Naive thymus-derived CD8-positive, alpha-beta T cell (primary cell): ENCODE measurements at places on chromosomes 5 and 9.

DNA sequence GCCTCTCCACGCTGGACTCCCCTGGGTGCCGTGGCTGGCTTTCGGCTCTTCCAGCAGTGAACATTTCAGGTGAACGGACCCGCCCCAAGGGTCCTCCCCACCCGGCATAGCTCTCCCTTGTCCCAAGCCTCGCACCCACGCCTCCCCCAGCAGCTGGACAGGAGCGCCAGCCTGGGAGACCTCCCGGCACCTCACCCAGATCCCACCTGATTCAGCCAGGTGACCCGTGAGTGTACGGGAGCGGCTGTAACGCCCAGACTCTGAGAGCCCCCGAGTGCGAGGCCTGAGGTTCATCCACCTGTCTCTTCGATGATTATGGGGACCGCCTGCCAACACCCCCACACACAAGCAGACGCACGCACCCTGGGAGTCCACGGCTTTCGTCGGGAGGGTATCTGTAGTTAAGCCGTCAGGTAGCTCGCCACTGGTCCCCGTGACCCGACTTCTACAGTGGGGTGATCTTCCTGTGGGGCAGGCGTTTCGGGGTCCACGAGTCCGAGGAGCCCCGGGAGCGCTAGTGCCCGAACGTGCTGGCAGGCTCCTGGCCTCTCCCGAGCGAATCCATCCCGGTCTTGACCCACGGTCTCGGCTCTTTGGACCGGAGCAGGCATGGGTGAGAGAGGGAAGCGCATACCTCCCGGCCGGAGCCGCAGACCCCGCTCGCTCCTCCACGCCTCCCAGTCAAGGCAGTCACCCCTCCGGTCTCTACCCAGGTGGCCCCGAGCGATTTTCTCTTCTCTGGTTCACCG lies 14.9 kb downstream of the TRIM7 start:
- peak overlapping the region; percentile 95 for H3K27ac ChIP-seq
- H3K36me3 ChIP-seq: no peaks in the 10 kb centered on the region
- peaks cover 15% of the 10 kb centered on the region for H3K27me3 ChIP-seq
- H3K4me3 ChIP-seq: peak overlapping the region; percentile 96
- peaks cover 38% of the 10 kb centered on the region for H3K4me1 ChIP-seq

DNA sequence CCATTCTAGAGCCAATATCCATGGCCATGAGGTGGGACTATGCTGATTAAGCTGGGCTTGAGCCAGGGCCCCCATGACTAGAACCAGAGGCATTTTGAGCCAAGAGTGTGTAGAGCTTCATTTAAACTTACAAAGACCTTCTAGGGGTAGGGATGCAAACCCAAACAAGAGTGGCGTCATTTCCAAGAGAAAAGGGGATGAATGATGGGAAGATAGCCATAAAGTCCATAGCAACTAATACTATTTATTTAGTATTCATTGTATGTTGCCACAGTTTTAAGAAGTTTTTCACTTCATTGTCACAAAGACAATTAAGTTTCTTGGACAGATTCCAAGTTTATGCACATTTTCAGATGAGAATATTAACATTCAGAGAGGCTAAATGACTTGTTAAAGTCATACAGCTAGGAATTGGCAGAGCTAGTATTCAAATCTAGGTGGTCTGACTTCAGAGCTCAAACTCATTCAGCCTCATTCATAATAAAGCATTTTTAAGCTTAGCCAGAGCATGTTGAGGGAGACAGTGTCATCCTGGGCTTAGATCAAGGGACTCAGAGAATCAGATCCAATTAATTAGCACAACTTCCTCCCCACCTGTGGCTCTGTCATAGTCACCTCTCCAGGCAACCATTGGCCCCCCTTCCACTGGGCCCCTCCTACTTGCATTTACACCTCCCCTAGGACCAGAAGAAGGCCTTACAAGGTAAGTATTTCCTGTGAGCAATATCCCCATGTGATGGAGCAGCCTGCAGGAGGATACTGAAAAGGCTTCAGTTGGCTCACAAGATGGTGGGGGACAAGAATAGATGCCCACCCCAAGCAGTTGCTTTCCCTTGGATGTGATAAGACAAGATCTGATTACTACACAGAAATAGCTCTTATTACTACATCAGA lies 95.0 kb upstream of the PCSK1 start:
- DNase-seq: no peak
- H3K36me3 ChIP-seq: no peaks in the 10 kb centered on the region
- H3K27me3 ChIP-seq: peaks cover 12% of the 10 kb centered on the region
- no peak overlapping the region for H3K27ac ChIP-seq
- H3K4me3 ChIP-seq: no peak overlapping the region

DNA sequence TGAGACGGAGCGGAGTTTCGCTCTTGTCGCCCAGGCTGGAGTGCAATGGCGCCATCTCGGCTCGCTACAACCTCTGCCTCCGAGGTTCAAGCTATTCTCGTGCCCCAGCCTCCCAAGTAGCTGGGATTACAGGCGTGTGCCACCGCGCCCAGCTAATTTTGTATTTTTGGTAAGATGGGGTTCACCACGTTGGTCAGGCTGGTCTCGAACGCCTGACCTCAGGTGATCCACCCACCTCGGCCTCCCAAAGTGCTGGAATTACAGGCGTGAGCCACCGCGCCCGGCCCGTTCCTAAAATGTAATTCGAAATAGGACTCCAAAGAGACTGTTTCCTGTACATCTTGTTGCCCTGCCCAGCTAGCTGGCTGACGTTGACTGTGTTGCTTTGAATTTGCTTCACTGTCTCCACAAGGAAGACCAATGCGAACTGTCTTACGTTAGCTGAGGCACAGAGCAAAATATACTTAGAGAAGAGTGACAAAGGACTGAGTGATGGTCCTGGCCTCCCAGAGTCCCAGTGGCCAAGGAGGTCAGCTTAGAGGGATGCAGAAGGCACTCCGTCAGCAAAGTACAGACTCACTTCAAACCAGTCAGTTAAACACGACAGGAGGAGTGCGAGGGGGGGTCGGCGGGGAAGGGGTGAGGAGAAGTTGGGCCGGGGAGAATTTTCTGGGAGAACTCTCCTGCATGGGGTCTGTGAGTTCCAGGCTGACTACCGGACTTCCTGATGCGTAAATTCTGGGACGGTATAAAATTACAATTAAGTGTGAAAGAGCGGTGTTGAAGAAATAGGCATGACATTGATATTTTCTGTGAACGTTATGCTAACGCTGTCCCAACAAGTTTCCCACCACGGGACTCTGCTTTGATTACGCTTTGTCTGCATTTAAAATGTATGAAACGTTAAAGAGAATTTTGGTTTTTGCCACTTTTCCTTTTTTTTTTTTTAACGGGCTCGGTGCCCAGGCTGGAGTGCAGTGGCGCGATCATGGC lies 6.8 kb upstream of the TRIM41 start:
- peaks cover 41% of the 10 kb centered on the region for H3K4me1 ChIP-seq
- H3K4me3 ChIP-seq: peak overlapping the region; percentile 87
- no peaks in the 10 kb centered on the region for H3K27me3 ChIP-seq

- no peak for DNase-seq
- no peaks in the 10 kb centered on the region for H3K36me3 ChIP-seq
- H3K4me1 ChIP-seq: no peaks in the 10 kb centered on the region
- no peak overlapping the region for H3K4me3 ChIP-seq
- H3K27ac ChIP-seq: no peak overlapping the region
Measured at GRCh38 chr9:17802249-17802857, 223.5 kb downstream of the SH3GL2 start.

GRCh38 chr9:72884508-72884907 lies 68.3 kb downstream of the ALDH1A1 start:
- H3K36me3 ChIP-seq: no peaks in the 10 kb centered on the region
- H3K27me3 ChIP-seq: no peaks in the 10 kb centered on the region
- no peak overlapping the region for H3K4me3 ChIP-seq
- no peaks in the 10 kb centered on the region for H3K4me1 ChIP-seq

DNA sequence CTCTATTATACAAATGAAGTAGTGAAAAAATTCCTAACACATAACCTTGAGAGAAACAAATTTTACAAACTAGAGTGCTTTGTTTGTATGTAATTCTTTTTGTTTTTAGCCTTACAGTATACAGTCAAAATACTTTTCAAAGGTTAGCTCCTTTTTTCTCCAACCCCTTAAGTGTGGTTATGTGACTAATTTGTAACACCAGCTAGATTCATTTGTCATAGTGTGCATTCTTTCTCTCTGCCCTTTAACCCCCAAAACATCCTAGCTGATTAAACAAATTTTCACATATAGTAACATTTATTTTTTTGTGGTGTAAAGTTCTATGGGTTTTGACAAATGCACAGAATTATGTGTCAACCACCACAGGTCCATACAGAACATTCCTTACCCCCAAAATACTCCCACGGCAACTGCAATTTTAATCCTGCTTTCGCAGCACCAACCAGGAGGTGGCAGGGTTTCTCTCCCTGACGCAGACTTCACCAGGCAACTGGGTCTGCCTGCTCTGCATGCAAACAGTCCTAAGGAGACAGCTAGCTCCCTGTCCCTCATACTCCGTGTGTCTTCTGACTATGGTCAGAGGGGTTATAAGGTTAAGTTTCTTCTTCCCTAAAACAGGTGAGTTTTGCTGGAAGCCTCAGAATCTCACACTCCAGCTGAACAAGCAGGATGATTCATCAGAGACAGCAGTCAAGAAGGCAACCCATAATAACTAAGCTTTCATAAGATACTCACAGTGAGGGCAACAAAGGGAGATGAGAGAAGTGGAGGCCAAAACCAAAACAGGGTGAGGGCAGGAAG lies 44.5 kb upstream of the NR5A1 start:
- no peak overlapping the region for H3K4me3 ChIP-seq
- H3K36me3 ChIP-seq: no peaks in the 10 kb centered on the region
- H3K27me3 ChIP-seq: no peaks in the 10 kb centered on the region

- H3K36me3 ChIP-seq: peaks cover 55% of the 10 kb centered on the region
- peaks cover 36% of the 10 kb centered on the region for H3K4me1 ChIP-seq
- H3K27me3 ChIP-seq: no peaks in the 10 kb centered on the region
- H3K4me3 ChIP-seq: no peak overlapping the region
- H3K27ac ChIP-seq: peak overlapping the region; percentile 20
- DNase-seq: no peak
Measured at GRCh38 chr5:177188775-177189174, 55.2 kb downstream of the NSD1 start.

DNA sequence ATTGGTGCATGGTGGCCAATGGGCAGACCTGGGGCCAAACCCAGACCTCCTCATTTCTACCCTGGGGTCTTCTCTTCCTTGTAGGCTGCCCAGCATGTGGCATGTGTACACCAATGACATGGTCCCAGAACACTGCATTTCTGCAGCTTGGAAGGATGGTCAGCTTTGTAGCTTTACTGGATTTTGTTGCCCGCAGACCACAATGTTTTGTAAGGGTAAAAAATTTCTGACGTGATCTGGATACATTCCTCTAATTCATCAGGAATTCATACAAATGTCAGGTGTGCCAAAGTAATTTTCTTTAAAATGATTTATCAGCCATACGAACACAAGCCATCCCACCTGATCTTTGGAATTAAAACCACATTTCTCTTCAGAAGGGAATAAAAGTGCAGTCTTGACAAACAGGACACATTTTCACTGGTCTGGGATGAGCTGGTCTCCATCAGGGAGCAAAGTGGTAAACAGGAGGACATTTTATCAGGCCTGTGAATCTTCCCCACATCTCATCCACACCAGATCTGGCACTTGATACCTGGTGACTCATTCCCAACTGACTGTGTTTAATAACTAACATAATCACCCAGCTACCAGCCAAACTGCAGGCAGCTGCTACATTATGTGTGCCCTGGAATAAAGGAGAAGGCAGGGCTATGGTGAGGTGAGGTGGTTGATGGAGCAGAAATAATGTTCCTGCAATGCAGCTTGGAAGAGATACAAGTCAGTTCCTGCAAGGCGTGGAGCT lies 103.9 kb downstream of the SPOCK1 start:
- DNase-seq: no peak
- H3K4me1 ChIP-seq: no peaks in the 10 kb centered on the region
- H3K27ac ChIP-seq: no peak overlapping the region
- no peak overlapping the region for H3K4me3 ChIP-seq
- H3K27me3 ChIP-seq: peaks cover 21% of the 10 kb centered on the region

GRCh38 chr5:33306758-33307157 lies 134.0 kb upstream of the TARS1 start:
- H3K4me3 ChIP-seq: no peak overlapping the region
- no peaks in the 10 kb centered on the region for H3K4me1 ChIP-seq
- DNase-seq: no peak
- no peaks in the 10 kb centered on the region for H3K36me3 ChIP-seq

DNA sequence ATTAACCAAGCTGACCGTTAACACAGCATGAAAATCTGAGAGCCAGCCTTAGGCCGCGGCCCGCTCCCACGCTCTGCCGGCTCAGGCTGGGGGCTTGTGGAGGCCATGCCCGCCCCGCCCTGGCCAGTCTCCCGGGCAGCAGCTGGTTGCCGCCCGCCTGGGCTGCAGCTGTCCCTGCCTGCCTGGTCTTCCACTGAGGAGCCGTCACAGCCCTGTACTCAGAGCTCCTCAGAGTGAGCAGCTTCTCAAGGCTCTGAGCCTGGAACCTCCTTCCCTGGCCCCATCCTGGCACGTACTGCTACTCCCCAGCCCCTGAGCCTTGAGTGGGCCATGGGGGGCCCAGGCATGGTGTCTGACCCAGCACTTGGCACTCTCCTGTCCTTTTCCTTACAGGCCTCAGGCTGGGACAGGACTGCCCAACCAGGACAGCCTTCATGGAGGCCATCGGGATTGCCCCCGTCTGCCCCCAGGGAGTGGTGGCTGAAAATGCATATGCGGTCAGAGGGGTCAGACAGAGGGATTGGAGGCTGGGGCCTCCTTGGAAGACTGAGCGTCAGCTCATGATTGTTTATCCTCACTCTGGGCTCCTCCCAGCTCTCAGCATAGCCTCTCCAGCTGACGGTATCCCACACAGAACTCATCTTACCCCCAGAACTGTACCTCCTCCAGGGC lies 11.9 kb downstream of the FGFR4 start:
- H3K36me3 ChIP-seq: no peaks in the 10 kb centered on the region
- H3K4me3 ChIP-seq: no peak overlapping the region
- no peak overlapping the region for H3K27ac ChIP-seq
- peaks cover 2% of the 10 kb centered on the region for H3K4me1 ChIP-seq

- no peaks in the 10 kb centered on the region for H3K36me3 ChIP-seq
- no peak overlapping the region for H3K4me3 ChIP-seq
- no peaks in the 10 kb centered on the region for H3K4me1 ChIP-seq
- no peak overlapping the region for H3K27ac ChIP-seq
Measured at GRCh38 chr5:109529520-109529919, 119.7 kb upstream of the PJA2 start.

- H3K4me1 ChIP-seq: peaks cover 52% of the 10 kb centered on the region
- peak; percentile 63 for DNase-seq
- H3K36me3 ChIP-seq: peaks cover 10% of the 10 kb centered on the region
- H3K4me3 ChIP-seq: no peak overlapping the region
Measured at GRCh38 chr9:99140685-99141314, 35.9 kb downstream of the TGFBR1 start.

- no peaks in the 10 kb centered on the region for H3K4me1 ChIP-seq
- H3K27ac ChIP-seq: no peak overlapping the region
- H3K36me3 ChIP-seq: no peaks in the 10 kb centered on the region
Measured at GRCh38 chr5:5721881-5722280, 299.4 kb downstream of the ICE1 start.

GRCh38 chr5:68172314-68172713 lies 43.2 kb upstream of the PIK3R1 start:
- H3K36me3 ChIP-seq: no peaks in the 10 kb centered on the region
- no peak for DNase-seq
- no peaks in the 10 kb centered on the region for H3K27me3 ChIP-seq
- no peak overlapping the region for H3K4me3 ChIP-seq
- no peak overlapping the region for H3K27ac ChIP-seq
